ENCODE measurements at places on chromosomes 7 and 10.

GRCh38 chr7:77985974-77986339 is 187.4 kb downstream of the PHTF2 start:
- no peak for DNase-seq

DNA sequence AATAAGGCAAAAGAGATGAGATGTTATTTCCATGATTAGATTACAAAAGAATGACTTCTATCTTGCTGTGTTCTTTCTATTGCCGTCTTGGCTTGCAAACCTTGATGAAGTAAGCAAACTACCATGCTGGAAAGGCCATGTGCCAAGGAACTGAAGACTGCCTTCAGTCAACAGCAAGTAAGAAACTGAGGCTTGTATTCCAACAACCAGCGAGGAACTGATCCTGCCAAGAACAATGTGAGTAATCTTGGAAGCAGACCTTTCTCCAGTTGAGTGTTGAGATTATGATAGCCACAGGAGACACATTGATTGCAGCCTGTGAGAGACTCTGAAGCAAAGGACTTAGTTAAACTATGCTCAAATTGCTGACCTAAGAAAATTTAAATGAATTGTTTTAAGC is 164.6 kb upstream of the GRM3 start:
- DNase-seq, result no peak

DNA sequence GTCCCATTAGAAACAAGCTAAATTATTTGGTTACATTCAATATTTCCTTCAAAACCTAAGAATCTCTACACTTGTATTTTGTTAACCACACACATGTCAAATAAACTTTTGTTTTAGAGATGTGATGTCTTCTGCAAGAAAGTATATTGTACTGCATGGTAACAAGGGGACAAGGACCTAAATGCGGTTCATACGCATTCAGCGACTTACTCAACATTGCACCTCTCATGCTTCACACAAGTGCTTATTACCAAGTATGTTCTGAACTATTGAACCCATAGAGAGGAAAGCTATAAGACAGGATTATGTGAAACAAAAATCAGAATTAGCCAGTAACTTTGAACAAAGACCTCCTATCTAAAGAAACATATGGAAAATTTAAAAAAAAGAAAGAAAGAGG is 68.3 kb downstream of the CREB5 start:
- DNase-seq, result no peak

GRCh38 chr10:119412244-119413092 is 130.1 kb downstream of the RGS10 start:
- DNase-seq, result no peak

GRCh38 chr7:53518319-53518718 is 482.9 kb downstream of the POM121L12 start:
- DNase-seq, result no peak

- no peak for DNase-seq
These were observed 29.3 kb upstream of the TTYH3 start for GRCh38 chr7:2602406-2603043.

All from stimulated activated CD8-positive, alpha-beta memory T cell treated with anti-CD3 and anti-CD28 coated beads, Interleukin-7, amount 100 ng/mL, for 1 hour (primary cell).